ENCODE measurements at places on chromosomes 4 and X.

DNA sequence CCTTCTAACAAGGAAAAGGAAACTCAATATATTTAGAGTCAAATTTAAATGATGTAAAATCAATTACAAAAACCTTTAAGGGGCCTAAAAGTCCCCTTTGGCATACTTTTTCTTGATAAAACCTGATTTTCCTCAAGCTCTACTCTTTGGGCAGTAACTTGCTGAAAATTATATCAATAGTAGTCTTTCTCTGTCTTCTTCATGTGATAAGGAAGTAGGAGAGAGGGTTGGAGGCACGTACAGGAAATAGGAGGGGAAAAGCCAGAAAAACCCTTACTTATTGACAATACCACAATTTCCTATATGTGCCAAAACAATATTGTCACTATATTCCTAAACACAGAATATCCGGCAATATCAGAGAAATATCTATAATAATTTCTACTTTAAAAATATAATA, 9.6 kb downstream of the RHOH start:
- no peak for DNase-seq

DNA sequence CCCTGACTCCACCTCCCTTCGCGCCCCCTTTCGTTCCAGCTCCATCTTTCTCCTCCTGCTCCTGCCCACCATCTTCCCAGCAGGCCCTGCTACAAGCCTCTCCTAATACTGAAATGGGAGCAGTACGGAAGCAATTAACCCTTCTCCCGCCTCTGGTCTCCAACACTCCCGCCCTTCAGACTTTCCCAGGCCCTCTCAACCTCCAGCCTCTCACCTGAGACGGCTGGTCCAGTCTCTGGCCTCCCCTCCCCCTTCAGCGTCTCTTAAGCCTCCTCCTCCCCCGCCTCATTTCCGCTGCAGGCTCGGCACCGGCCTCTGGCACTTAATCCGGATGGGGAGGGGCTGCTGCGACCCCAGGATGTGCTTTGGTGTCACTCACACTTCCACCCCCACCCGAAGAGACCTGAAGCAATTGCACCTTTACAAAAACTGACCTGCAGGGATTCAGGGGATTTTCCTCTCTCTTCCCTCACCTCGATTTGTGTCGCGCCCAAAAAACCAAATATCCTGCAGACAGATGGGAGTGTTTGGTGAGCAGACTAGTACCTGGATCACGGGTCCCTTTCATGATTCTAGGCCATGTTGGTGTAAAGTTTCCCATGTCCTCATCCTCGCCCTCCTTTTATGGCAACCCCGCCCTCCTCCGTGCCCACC, 657 bp downstream of the TCEAL8 start:
- no peak for DNase-seq

GRCh38 chr4:1604706-1605205, 79.4 kb downstream of the FAM53A start:
- DNase-seq: no peak

DNA sequence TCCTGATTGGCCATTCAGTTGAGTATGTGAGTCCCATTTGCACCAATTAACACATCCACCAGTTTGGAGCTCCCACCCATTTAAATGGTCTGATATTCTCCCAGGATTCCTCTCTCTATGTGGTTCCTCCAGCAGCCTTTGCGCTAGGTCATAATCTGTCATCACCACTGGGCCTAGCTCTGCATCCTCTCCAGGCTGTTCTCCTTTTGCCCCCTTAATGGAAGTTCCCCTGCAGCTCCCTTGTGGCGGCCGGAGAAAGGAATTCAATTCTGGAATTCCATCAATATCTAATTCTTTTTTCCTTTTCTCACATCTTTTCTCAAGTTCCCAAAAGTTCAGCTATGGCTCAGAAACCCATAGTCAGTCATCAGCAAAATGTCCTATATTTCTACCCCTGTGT, 2184.4 kb upstream of the AGA start:
- no peak for DNase-seq

DNA sequence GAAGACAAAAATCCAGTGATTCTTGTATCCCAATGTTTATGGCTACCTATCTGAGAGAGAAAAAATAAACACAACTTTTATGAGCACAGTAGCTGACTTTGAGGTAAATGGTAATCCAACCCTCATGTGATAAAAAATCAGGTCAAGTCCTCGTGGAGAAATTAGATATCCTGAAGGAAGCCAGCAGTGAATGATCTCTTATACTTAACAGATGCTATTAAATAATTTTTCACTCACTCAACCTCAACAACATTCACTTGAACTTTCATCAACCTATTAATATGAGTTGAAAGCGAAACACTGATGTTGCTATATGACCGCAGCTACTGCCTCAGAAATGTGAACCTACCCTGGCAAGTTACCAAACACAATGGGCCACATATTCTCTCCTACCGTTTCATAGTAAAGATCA, 105.4 kb downstream of the GPC3 start:
- DNase-seq: no peak

DNA sequence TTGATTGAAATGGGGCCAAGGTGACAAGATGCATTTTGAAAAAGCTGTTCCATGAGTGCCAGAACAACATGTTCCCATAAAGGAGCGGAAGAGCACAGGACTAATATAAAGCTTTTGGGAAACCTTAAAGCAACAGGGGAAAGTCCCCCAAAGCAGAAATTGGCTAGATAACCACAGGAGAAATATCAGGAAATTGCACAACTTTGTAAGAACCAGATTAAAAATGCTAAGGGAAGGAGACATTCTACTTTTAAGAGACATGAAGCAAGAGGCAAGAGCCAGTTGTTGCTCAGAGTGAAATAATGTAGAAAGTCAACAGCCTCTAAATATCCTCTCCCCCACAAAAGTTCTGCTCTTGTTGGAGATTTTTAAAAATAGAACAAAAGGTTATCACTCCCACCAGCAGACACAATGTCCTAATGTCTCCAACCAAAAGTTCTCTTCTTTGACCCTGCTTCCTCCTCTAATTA, 85.2 kb upstream of the LNX1 start:
- no peak for DNase-seq

GRCh38 chrX:94361241-94361640, 687.2 kb downstream of the FAM133A start:
- no peak for DNase-seq

- DNase-seq: no peak
Observed at GRCh38 chrX:15547356-15547755, 46.7 kb downstream of the BMX start.

- no peak for DNase-seq
Observed at GRCh38 chrX:138638996-138639395, 72.5 kb downstream of the FGF13 start.

GRCh38 chr4:6233929-6234328, 33.6 kb upstream of the JAKMIP1 start:
- no peak for DNase-seq

GRCh38 chr4:152953514-152953913, 17.4 kb downstream of the FHDC1 start:
- DNase-seq: no peak

DNA sequence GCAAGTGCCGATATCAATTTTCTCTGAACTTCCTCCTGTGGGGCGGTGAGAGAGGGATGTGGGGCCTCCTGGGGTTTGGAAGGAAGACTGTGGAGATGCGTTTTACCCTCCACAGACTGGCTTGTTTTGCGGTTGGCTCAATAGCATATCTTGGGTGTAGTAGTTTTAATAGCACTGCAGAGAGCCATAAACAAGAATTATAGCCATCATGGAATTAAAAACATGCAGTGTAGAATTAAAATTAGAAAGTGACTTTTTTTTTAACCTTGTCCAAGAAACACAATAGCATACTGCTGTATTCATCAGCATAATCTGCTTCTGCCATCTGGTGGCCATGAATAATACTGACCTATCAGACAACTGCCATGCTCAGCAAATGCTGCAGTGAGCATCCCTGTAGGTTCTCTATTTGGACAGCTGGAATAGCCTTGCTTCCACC, 47.3 kb upstream of the SCML1 start:
- DNase-seq: peak; percentile 49

GRCh38 chrX:434946-435345, 48.2 kb upstream of the PPP2R3B start:
- DNase-seq: no peak

- peak; percentile 50 for DNase-seq
Observed at GRCh38 chrX:109485470-109486340, 3.8 kb upstream of the GUCY2F start.

DNA sequence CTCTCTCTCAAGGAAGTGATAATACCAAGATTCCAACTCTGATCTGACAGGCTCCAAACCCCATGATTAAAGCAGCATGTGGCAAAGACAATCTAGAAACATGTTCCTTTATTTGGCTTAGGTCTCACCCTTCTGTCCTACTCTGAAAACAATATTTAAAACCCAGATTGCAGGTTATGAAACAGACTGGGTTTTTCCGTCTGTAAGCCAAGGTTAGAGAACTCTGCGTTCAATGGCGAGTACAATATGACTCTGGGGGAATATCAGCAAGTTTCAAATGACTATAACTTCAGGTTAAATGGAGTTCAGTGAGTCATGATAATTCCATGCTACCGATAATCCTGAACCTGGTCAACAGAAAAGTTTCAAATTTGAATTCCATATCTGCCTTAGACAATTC, 50.8 kb downstream of the ANAPC10 start:
- DNase-seq: no peak

DNA sequence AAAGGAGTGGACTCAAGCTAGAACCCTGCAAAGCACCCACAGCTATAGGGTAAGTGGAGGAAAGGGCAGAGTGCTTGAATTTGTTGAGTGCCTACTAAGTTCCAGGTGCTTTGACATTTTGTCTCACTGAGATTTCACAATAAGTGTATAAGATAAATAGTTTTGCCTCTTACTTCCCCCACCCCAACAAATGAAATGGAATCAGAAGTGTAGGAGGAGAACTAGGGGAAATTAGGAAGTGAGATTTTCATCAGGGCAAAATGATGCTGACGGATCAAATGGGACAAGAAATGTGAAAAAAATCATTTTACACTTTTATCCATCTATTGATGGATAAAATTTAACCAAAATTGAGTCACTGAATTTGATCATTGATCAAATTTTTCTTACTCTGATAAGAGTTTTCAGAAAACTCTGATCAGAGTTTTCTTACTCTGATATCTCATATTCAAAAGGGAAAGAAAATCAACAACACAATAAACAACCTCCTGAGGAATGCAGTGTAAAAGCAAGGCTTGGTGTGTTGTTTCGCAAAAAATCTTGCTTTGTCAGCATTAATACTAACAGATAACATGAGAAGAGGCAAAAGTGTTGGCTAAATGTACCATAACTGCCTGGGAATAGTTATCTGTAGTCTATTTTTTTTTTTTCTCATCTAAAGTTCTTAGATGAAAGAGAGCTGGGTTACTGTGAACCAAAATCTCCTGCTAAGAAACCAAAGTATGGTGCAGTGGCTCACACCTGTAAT, 24.9 kb downstream of the PLAC8 start:
- DNase-seq: no peak

DNA sequence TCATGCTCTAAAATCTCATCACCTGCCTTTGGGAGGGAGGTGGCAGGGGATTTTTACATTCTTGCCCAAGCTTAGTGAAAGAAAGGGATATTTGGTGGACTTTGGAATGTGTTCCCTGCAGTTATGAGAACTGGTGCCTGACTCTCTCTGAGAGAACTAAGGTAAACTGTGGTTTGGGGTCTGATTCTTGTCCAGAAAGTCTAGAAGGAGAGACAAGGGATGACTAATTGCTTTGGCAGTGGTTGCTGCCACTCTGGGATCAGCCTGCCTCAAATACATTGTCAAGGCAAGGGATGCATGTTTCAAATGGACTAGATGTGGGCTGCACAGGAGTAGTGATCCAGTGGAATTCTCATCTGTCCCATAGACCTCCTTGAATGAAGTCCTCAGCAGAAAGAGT, 115.2 kb downstream of the DDIT4L start:
- no peak for DNase-seq

GRCh38 chr4:119615068-119615719, 13.4 kb downstream of the PDE5A start:
- DNase-seq: no peak

DNA sequence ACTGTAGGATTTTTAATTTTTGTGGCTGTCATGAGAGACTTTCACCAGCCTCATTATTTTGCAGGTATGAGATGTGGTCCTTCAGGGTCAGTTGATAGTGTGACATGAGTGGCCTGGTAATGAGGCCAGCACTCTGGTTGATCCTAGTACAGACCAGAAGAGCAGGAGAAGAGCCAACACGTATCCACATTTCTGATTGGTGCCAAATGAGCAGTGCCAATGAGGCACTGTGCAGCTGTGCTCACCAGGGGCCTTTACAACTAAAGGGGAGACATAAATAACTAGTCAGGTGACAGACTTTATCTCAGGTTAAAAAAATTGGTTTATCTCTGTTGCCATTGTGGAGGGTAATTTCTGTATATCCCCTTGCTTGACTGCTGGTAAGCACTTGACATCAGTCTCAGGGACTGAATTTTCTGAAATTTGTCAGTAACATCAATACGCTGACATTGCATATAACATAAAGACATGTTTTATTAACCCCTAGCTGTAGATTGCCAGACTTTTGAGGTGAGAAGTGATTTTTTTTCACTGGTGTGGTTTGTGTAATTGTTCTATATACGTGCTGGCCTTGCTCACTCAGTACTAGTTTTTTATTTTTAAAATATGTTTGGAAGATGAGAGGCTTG, 101.2 kb downstream of the AFF1 start:
- DNase-seq: no peak

GRCh38 chr4:147847751-147848590, 116.1 kb downstream of the ARHGAP10 start:
- no peak for DNase-seq

- no peak for DNase-seq
Observed at GRCh38 chr4:56156141-56156540, 207.4 kb downstream of the CEP135 start.

DNA sequence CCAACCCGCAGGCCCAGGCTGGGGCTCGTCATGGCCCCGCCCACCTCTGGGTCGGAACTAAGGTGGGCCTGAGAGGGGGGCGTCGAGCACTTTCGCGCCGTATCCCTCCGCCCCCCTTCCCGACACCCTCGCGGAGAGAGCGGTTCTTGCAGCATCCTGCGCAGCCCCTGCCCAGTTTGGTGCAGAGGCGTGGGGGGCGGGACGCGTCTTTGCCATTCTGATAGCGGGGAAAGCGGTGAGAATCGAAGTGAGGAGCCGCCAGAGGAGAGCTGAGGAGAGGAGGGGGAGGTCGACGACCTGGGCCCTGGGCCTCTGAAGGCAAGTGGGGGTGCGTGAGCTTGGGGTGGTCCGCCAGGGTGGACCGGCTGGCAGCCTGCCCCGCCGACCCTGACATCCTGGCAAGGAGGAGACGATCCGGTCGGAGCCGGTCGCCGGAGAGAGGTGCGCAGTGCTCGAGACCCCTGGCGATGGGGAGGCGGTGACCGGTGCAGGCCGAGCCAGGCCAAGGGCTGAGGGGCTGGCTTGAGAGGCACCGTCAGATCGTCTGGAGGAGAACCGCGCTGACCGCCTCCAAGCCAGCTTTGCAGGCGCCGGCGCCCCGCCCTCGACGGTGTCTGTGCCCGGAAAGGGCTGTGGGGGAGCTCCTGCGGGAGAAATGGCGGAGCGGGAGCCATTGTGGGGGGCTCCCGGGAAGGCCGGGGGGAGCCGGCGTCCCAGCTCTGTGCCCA, 25.5 kb downstream of the GPRASP3 start:
- no peak for DNase-seq
